ENCODE measurements at places on chromosomes 6 and 20. TPM values are rescaled to one million over a fixed set of nuclear protein-coding genes. Genes with fewer than 3 reads are reported as not detected.
A peak's percentile ranks its signal among the peaks of the same experiment; 100 is the strongest.

Gene HTR1E
- total RNA-seq = not detected

Gene SLC17A1
- not detected for total RNA-seq

GRCh38 chr6:37990762-37991525 lies 171.4 kb downstream of the ZFAND3 start:
- DNase-seq = peak; percentile 31

- no peak for DNase-seq
Observed at GRCh38 chr20:1920252-1920651, 25.0 kb downstream of the SIRPA start.

DNA sequence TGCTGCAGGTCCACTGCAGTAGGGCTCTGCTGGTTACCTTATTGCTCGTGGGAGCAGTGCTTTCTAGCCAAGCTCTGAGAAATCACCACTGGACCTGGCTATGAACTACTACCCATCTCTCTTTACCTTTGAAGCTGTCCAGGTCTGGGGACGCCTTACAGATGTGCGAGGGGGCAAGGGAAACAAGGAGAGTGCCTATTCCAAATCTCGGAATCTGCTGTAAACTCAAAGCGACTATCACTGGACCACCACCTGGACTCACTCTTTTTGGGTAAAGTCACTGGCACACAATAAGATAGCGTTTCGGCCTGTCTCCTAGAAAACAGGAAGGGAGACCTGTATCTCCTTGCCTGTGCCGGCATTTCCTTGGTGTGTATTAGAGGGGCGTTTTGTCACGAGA lies 5.3 kb downstream of the NRN1 start:
- no peak for DNase-seq

- no peak for DNase-seq
Observed at GRCh38 chr6:71349976-71350615, 61.5 kb downstream of the OGFRL1 start.

- DNase-seq = no peak
Observed at GRCh38 chr6:17758119-17758518, 51.4 kb upstream of the NUP153 start.

DNA sequence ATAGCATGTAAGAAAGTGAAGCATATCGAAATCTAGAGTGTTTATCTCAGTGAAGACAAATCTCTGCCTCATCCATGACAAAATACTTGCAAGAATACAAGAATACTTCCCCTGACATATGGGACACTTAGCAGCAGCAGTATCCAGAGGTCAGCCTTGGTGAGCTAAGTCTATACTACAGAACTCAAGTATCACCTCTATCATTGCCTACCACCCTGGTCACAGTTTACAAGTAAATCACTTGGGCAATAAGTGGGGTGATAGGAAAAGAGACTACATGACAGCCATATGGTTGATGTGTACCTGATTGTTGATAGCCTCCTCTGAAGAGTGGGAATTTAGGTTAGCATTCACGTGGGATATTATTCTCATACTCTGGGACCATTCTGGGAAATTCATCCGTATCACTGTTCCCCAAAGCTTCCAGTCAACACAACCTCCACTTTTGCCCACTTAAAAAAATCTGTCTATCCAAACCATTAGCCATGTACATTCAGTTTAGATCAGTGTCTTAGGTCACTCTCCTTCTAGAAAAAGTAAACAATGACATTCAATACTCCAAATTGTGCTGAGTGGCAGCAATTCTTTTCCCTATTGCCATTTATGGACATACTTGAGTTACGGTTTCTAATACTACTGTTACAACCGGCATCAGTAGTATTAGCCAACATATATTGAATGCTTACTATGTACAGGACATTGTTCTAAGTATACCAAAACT lies 118.2 kb upstream of the PRSS16 start:
- no peak for DNase-seq

Data from mammary epithelial cell (primary cell).